ENCODE measurements at places on chromosomes 12 and 14.

- DNase-seq, result no peak
These were observed 94.8 kb downstream of the ATF7IP start for GRCh38 chr12:14460212-14460841.

DNA sequence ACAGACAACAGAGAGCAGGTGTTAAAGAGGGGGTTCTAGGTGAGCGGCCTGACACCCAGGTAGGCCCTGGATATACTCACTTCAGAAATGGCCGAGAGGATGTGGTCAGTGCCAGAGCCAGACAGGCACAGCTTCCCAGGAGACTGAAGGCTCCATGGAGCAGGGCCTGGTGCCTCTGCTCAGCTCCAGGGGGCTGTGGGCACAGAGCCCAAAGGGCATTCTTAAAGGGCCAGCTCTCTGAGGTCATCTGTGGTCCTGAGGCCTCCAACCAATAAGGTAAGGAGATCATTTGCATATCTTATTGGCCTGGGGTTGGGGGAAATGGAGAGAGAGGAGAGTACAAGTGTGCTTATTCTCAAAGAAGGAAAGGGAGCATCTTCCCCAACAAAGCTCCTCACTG lies 9.7 kb upstream of the PCK2 start:
- no peak for DNase-seq

DNA sequence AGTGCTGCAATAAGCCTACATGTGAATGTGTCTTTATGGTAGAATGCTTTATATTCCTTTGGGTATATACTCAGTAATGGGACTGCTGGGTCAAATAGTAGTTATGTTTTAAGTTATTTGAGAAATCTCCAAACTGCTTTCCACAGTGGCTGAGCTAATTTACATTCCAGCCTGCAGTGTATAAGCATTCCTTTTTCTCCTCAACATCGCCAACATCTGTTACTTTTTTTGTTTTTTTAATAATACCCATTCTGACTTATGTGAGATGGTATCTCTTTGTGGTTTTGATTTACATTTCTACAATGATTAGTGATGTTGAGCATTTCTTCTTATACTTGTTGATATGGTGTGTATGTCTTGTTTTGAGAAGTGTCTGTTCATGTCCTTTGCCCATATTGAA lies 1186.2 kb downstream of the BCL11B start:
- DNase-seq, result no peak

DNA sequence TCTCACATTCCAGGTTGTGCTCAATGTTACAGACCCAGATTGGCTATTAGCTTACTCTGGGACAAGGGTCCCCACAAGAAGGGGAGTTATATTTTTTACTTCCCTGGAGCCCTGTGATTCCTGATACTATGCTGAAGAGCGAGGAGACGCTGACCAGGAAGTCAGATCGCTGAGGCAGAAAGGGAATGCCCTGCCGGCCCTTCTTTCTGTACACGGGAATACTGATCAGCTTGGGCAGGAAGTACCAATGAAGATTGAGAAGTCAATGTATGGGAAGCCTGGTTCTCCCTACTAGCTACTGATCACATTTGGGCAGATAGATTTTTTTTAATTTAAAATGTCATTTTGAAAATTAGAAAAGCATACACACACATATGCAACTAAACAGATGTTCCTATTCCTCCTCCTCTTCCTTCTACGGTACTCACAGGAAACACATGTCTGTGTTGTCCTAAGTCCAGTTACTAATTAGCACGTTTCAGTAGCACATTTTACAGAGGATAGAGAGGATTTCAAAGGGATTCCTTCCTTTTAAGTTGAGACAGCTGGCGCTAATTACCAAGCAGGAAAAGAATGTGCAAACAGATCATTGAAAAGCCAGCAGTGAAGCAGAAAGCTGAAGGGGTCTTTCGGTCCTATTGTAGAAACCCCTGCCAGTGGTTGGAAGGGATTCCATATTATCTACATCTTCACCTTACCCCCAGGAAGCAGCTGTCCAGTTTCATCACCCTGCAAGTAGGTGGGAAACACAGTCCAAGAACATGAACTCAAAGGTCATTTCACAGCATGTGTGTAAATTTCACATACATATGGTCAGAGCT lies 292.4 kb downstream of the DUSP6 start:
- DNase-seq, result no peak

DNA sequence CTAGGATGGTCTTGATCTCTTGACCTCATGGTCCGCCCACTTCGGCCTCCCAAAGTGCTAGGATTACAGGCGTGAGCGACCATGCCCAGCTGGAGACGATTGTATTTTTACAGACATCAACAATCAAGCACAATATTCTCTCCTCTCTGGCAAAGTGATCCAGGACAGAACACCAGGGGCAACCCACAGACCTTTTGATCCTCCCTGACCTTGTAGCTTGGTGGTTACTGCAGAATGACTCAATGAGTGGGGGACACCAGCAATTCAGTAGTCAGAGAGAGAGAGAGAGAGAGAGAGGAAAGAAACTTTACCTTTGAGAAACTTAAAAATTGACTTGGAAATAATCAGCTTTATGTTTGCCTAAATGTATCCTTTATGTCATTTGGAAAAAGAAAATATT lies 51.2 kb downstream of the DRAM1 start:
- DNase-seq, result no peak

GRCh38 chr14:72023128-72024042 lies 91.2 kb downstream of the RGS6 start:
- no peak for DNase-seq

DNA sequence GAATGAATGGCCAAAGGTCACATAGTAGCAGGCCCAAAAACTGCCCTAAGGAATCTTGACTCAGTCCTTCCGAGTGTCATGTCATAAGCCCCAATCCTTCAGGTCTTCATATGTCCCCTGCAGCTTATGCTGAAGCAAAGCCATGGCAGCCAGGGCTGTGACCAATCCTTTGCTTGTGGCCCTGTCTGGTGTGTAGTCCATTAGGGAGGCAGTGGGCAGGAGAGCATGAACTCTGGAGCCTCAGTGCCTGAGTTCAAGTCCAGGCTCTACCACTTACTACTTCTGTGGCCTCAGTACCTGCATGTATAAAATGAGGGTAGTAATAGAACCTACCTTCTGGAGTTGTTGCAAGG lies 20.3 kb downstream of the PLEKHG3 start:
- DNase-seq, result no peak

- DNase-seq, result peak; percentile 78
These were observed 414 bp downstream of the UNC79 start for GRCh38 chr14:93431036-93431670.

GRCh38 chr12:125136702-125137101 lies 71.5 kb downstream of the AACS start:
- no peak for DNase-seq

DNA sequence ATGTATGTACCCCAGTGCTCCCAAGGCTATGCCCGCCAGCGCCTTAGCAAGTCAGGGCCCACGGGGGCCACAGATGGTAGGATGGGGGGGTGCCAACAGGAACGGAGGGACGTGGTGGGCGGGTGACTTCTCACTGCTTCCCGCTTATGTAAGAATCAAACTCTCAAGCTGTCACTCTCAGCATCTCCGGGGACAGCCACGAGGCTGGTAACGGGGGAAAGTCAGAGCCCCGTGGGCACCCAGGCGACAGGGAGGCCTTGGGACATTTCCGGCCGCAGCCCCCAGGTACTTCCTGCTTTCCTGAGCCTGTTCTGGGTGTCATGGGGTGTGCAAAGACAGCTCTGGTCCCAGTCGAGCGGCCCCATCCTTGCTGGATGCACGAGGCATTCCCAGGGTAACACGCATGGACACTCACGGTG lies 59.3 kb downstream of the TESC start:
- no peak for DNase-seq

DNA sequence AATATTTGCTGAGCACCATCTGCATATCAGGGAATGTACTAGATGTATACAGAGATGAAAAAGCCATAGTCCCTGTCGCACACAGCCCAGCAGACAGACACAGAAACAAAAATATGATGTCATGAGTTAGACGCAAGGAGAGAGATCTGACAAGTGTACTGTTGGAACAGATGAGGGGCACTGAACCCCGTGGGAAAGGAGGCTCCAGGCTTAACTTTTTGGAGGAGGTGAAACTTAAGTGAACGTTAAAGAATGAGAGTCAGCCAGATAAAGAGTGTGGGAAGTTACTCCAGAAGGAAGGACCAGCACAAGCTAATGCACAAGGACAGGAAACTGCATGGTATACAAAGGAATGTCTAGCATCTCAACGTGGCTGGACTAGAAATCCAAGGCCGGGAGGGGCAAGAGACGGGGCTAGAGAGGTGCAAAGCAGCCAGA lies 2.5 kb upstream of the ACTN1 start:
- DNase-seq, result no peak

DNA sequence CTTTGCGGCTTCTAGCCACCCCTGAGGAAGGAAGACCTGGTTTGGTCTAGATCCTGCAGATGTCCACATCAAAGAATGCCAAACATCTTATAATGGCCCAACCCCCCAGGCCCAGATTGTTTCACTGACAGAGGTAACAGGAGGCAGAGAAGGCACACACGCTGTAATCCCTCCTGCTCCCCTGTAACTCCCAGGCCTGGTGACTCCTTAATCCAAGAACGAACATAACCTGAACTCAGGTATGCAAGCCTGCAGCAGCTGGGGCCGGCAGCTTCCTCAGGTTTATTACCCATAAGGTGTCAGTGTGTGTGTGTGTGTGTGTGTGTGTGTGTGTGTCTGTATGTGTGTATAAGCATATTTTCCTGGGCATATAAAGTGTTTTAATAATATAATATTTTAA lies 52.7 kb downstream of the ERH start:
- DNase-seq, result no peak

All from NCI-H2171 (cell line).